ENCODE measurements at places on chromosomes 7 and 10. TPM values are rescaled to one million over a fixed set of nuclear protein-coding genes. Genes with fewer than 3 reads are reported as not detected.

DOCK1 gene
- 66.2 TPM for polyA plus RNA-seq

GNGT1 gene
- 0.26 TPM for polyA plus RNA-seq

GRCh38 chr7:67989142-67989541 lies 992.5 kb downstream of the TYW1 start:
- no peak for DNase-seq

DNA sequence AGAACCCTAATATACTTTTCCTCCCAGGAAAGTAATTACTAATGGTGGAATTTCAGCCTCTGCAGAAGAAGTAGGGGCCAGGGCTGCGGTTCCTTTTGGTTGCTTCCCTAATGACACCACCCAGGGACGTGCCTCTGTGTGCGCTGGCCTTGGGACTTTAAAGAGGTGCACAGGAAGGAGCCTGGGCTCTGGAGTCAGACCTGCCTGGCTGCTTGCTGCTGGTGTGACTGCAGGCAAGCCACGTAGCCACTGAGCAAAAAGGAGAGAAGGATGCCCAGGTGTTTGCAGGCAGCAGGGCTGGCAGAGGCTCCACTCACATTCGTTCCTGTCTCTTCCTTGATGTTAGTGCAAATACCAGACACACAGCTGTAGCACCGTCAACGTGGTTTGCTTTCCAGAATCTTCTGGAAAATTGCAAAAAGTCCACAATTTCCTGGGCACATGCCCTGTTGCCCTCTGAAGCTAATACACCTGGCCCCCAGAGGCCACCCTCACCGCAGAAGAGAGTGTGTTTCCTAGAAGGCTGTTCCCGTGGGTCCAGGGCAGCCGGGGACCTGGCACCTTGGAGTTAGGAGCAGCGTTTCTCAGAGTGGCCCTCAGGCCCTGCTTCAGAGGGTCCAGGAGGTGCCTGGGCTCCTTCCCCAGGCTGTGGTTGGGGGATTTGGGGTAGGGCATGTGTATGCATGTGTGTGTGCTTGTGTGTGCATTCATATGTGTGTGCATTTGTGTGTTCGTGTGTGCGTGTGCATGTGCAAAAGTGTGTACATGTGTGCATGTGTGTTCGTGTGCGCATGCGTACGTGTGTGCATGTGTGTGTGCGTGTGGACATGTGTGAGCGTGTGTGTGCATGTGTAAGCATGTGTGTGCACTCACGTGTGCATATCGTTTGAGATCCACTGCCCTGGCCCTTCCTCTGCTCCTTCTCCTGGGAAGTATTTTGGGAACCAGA lies 12.8 kb upstream of the PRKAG2 start:
- no peak for DNase-seq

GRCh38 chr7:148478551-148478950 lies 112.0 kb upstream of the C7orf33 start:
- no peak for DNase-seq

- no peak for DNase-seq
Observed at GRCh38 chr7:142548978-142549377, 200.3 kb upstream of the PRSS1 start.

- no peak for DNase-seq
Observed at GRCh38 chr10:9015447-9015846, 961.0 kb downstream of the GATA3 start.

DNA sequence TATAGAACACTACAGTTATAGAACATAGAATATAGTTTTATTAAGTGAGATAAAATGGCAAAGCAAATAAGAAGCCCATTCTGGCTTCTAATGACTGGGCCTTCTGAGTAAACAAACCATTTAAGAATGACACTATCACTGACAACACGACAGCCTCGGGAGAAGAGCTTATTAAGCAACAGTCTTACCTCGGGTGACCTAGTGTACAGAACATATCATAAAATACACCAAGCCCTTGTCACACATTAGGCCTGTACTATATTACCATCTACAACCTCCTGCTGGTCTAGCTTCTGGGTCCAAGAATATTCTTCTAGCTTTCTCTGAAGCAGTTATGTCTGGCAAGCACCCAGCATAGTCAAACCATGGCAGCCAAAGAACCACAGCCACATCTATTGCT lies 32.0 kb downstream of the CCDC186 start:
- DNase-seq, result no peak

DNA sequence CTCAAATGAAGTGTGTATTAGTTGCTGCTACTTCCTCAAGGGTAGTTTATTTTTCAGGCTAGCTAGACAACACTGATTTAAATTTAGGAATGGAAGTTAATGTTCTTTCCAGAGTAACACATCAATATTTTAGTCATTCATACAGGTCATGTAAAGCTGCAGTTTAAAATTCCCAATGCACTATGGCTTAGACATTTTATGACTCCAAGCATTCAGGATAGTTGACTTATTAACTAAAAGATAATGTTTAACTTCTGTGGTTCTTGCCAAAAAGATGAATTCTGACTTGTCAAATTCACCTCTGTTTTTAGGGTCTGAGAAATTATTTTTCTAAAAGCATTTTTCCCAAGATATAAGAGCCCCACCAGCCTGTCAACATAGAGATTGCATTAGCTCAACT lies 131.9 kb downstream of the TFPI2 start:
- DNase-seq, result peak; percentile 8

DNA sequence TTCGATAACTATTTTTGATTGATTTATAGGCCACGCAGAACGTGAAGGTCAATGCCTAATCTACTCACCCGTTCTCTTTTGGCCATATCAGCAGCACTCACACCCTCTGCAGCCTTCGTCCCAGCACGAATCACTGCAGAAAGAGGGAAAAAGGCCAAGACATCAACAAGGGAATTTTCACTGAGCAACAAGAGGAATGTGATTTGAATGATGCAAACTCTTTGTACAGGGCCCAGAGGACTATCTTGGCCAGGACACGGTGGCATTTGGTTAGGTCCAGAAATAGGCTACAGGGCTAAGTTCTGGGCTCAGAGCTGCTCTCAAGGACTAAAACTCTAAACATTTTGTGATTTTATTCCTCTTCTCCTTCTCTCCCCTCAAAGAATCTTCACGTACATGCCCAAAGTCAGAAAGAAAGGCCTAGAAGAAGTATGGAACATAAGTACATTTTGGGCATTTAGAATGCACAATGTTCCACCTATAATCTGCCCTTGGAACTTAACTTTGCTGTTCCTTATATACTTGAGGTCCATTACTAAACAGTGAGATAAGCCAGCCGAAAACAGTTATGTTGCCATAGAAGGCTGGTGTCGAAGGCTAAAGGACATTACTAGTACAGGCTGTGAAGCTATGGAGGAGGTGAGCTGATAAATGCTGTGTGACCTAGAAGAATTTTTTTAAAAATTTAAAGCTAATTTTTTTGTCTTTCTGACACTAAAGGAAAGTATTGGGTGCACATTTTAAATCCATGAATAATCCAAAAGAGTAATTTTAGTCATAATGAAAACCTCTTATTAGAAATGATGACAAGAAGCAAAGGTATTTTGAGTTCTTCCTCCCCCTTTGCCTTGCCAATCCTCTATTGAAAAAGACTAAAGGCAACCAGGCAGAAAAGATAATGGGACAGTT lies 20.0 kb downstream of the RBM28 start:
- DNase-seq, result no peak

GRCh38 chr7:135508883-135509588 lies 866 bp downstream of the CNOT4 start:
- no peak for DNase-seq

DNA sequence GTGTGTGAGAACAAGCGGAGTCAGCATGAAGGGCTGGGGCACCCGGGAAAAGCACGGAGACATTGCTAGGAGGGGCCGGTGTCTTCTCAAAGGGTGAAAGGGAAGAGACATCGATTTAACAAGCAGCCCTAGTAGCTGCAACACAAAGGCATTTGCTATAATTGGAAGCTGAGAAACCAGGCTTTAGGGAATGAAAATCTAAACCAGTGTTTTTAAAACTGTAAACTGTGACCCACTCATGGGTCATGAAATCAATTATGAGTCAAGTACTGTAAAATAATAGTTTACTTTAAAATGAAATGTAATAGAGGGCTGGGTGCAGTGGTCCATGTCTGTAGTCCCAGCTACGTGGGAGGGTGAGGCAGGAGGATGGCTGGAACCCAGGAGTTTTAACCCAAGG lies 128.7 kb upstream of the RHEB start:
- DNase-seq, result no peak
